H1 (cell line): ENCODE measurements at places on chromosomes 4 and X. TPM values are rescaled to one million over a fixed set of nuclear protein-coding genes. Genes with fewer than 3 reads are reported as not detected.

The APLN gene
- 1.1 TPM in 2 replicates for total RNA-seq

GRCh38 chrX:73400136-73400748, 46.6 kb upstream of the CDX4 start:
- DNase-seq, result no peak

DNA sequence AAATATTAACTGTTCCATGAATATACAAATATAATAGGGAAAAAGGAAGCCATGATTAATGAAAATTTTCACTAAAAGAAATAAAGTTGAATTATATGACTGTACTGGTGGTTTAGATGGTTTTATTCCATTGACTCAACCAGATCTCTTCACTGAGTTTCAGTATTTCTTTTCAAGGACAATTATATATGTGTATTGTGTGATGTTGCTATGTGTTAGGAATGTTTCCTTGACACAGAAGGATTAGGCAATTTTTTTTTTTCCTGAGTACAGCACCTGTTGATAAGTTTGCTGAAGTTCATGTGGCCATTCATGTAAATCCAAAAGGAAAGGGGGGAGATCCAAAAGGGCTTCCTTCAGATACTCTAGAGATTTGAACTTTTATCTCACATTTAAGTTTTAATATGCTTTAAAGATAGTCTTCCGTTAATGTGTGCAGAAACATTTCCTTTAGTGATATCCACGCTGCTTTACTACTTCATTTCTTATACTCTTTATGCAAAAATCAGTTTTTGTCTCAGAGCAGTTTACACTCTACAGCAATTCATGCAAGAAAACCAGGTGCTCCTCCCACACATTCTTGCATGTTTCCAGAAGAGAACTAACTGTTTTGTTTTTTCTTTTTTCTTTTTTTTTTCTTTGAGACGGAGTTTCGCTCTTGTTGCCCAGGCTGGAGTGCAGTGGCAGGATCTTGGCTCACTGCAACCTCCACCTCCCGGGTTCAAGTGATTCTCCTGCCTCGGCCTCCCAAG, 249.1 kb downstream of the RPA4 start:
- DNase-seq, result no peak

The CTAG1A gene
- total RNA-seq, result not detected in 2 replicates

DNA sequence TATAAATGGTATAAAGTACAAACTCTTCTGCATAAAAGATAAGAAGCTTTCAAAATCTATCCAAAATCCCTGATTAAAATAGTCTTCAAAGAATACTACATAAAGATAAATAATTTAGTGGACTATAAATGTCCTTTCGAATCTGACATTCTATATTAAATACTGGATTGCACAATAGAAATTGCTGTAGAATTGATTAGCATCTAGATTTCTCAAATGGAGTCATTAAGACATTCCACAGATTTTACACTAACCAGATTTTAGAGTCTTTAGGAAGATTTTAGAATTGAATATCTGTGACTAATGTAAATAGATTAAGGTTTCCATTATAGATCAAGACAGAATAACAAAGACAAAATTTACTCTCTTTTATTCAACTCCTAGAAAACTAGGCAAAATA, 663.9 kb downstream of the STPG2 start:
- no peak for DNase-seq

DNA sequence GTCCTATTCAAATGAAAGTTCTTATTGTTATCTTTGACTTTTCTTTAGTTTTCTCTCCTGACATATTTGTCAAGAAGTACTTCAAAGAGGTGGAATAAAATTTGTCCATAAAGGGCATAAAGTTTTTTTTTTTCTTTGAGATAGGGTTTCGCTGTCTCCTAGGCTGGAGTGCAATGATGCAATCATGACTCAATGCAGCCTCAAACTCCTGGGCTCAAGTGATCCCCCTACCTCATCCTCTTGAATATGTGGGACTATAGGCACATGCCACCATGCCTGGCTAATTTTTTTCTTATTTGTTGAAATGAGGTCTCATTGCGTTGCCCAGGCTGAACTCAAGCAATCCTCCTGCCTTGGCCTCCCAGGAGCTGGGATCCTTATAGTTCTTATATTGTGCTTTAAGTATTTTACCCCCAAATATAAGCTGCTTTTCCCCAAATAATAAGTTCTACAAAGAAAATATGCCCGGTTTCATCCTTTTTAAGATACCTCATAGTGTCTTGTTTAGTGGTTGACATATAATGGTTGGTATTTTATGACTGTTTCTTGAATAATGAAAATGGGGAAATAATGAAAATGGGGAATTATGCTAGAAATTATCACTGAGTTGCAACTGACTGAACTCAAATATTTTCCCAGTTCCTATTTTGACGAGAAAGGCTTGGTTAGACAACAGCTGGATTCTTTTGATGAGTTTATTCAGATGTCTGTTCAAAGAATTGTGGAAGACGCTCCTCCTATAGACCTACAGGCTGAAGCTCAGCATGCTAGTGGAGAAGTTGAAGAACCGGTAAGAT, 11.6 kb downstream of the POLR2B start:
- DNase-seq, result no peak

DNA sequence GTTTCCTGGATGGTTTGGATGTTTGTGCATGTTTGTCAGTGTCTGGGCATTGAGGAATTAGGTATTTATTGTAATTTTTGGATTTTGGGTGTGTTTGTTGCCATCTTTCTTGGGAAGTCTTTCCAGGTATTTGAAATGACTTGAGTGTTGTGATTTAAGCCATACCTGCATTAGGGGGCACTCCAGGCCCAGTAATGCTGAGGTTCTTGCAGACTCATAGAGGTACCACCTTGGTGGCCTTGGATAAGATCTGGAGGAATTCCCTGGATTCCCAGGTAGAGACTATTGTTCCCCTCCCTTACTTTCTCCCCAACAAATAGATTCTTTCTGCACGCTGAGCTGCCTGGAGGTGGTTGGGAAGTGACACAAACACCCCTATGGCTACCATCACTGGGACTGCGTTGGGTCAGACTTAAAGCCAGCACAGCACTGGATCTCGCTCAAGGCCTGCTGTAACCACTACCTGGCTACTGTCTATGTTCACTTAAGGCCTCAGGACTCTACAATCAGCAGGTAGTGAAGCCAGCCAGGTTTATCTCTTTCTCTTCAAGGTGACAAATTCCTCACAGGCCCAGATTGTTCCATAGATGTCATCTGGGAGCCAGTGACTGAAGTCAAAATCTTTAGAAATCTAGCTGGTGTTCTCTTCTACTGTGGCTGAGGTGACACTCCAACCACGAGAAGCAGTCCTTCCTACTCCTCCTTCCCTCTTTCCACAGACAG, 643.6 kb downstream of the PDHA2 start:
- peak; percentile 29 for DNase-seq

The CLOCK gene
- total RNA-seq, result 21.6 and 24.2 TPM in 2 replicates

DNA sequence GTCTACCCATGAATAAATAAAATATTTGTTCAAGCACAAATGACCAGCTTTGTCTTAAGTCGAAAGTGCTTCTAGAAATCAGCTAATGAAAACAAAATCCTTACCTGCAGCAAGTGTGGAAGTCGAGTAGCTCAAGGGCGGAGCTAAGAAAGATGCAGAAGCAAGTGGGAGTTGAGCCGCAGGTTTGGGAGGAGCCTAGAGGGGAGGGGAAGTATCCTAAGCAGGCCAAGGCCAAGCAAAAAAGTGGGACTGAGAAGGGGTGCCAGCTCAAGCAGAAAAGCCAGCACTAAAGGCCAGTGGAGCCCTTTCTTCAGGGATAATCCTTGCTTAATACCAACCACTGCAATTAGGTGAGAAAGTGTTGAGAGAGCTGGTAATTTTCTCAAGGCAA, 60.8 kb downstream of the DLG3 start:
- no peak for DNase-seq

- DNase-seq, result no peak
Measured at GRCh38 chr4:6908432-6909112, 1.1 kb upstream of the TBC1D14 start.

The SSX2B gene
- not detected in 2 replicates for total RNA-seq

GRCh38 chrX:119693040-119693995, at the start of gene SEPTIN6:
TSS of gene SEPTIN6 (minus strand) at chrX:119693168. CDS start at chrX:119693105, 63 bp downstream.
- peak; percentile 76 for DNase-seq

DNA sequence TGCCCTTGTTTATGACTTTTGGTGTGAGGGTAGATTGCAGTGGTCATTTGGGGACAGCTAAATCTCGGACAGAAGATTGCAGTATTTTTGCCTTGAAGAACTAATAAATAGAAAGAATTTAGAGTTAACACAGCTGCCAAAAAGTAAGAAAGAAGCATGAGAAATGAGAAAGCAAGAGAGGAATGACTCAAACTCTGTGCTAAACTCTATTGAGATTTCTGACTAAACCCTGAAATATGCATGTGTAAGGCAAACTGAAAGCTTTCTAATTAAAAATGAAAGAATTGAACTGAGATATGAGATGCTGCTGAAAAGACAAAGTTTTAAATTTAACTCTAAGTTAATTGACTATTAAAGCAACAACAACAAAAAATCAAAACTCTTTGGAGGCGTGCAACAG, 791.3 kb downstream of the RAB28 start:
- no peak for DNase-seq

- DNase-seq, result no peak
Measured at GRCh38 chrX:17081968-17082367, 135.5 kb downstream of the REPS2 start.

- DNase-seq, result no peak
Measured at GRCh38 chr4:17447675-17448298, 64.1 kb downstream of the QDPR start.

The ARL9 gene
- total RNA-seq, result 0.31 and 0.76 TPM in 2 replicates
